Left kidney (tissue), 8 donors: ENCODE measurements at places on chromosomes 2 and 18. TPM values are rescaled to one million over a fixed set of nuclear protein-coding genes. Genes with fewer than 3 reads are reported as not detected.

Gene AQP12B
- 0.35 TPM for polyA plus RNA-seq

Gene MYO5B
- 28.6 TPM for polyA plus RNA-seq

Gene INHBB
- not detected for polyA plus RNA-seq

Gene COL4A4
- 48.6 TPM for polyA plus RNA-seq

Gene RTP5
- polyA plus RNA-seq, result not detected

Gene STAT1
- 139 TPM for polyA plus RNA-seq
